Activated CD4-positive, alpha-beta T cell treated with anti-CD3 and anti-CD28 coated beads, Interleukin-2, amount 50 U/mL, for 4 hours (primary cell): ENCODE measurements at places on chromosomes 4 and X.

DNA sequence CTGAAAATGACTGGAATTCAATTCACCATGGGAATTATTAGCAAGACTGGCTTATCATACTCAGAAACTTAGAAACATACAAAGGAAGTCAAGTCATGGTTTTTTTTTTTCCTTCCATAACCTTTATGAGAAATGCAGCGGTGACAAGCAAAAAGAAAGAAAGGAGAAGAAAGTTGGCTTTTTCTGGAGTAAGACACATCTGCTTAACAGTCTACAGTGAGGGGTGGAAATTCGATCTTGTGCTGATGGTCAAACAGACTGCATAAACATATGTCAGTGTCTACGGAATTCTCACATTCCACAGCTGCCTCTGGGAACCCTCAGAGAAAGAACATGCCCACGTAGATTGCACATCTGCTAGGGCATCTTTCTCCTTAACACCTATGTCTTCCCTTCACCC, 54.6 kb downstream of the PROM1 start:
- DNase-seq = no peak

DNA sequence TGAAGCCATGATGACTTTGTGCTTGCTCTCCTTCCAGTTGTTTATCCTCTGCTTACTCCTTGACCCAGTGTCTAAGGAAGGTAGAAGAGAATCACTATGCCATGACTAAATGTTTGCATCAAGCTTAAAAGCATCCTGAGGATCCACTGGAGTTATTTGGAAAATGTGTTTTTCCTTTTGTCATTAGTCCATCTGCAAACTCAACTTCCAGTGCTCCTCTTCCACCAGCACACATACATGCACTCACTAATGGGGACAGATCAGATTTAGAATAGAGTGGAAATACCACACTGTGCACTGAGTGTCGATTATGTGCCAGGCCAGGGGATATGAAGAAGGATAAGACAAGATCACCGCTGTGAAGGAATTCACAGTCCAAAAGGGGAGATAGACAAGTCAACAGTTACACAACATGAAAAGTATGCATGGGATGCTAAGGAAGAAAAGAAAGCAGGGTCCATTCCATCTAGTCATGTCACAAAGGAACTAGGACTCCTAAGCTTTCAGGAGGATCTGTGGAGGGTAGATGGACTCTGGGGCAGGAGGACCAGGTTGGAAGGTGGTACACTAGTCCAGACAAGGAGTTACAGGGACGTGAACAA, 1.9 kb downstream of the OCIAD2 start:
- DNase-seq = no peak

DNA sequence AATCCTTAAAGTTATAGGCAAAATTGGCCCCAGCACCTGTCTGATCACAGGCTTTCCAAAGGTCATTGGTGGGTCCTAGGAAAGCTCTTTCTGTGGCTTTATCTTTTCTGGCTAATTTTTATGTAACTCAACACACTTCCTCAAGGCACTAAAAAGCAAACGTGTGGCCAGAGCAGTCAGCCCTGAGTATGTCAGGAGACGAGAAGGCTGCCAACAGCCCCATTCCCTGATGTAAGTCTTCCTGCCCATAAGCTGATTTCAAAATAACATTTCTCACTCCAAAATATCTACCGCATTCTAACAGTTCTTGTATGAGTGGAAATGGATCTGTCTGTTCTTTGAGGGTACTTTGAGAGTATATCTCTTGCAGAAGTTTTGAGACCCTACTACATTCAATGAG, 25.5 kb upstream of the FUNDC1 start:
- DNase-seq = no peak

- no peak for DNase-seq
Measured at GRCh38 chr4:142452161-142452855, 393.8 kb downstream of the INPP4B start.

DNA sequence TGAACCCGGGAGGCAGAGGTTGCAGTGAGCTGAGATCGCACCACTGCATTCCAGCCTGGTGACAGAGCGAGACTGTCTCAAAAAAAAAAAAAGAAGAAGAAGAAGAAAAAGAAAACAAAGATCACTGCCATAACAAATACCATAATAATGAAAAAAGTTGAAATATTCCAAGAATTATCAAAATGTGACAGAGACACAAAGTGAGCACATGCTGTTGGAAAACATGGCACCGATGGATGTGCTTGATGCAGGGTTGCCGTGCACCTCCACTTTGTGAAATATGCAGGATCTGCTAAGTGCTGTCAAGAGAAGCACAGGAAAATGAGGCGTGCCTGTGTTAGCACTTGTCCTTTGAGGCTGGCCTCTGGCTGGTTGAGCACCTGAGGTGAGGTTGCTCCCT, 133.3 kb downstream of the STK32B start:
- DNase-seq = no peak

DNA sequence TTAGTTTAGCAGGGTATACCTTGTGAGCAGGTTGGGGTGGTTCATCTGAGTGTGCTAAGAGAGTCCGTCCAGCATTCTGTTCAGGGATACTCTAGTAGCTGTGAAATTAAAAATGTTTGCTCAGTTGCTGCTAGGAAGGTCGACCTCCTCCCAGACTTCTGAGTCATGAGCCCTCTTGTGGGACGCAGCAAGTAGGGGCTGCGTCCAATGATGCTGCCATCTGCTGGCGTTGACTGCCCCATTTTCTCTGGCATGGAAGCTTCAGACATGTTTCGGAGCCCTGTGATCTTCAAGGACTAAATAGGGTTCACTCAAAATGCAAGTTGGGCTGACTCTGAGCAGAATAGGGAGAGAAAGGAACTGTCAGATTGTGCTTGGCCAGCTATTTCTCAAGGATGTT, 201.0 kb upstream of the ARSJ start:
- peak; percentile 20 for DNase-seq

DNA sequence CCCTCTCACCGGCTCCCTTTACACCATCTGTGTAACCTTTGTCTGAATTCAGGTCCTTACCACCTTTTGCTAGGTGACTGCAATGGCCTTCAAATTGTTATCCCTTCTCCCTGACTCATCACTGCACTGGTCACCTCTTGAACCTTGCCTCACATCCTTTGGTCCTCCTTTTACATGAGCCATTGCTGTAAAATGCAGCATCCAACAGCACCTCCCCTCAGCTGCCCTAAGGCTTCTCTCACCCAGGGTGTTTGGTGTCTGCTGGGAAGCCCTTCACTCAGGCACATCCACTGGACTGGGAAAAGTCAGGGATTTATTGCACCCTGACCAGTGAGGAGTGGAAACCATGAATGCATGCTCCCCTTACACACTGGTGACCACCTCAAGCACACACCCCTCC, 192.5 kb upstream of the GATB start:
- DNase-seq = no peak

DNA sequence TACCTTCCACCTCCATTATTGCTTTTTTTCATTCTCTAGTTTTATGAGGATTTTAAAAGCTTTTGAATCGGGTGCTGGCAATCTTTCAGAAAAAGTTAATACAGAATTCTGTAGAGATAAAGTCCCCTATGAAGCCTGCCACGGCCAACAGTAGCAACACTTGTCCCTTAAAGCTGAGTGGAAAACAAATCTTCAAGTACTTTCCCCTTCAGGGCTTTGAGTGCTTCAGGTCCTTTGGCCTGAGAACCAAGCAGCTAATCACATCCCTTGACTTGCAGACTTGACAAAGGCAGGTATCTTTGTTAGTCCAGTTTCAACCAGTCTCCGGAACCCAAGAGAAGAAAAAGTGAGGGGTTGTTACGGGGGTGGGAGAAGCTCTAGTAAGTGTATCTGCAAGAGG, 144.4 kb downstream of the ATG4A start:
- DNase-seq = no peak

- DNase-seq = no peak
Measured at GRCh38 chr4:78673337-78673736, 102.8 kb upstream of the BMP2K start.

DNA sequence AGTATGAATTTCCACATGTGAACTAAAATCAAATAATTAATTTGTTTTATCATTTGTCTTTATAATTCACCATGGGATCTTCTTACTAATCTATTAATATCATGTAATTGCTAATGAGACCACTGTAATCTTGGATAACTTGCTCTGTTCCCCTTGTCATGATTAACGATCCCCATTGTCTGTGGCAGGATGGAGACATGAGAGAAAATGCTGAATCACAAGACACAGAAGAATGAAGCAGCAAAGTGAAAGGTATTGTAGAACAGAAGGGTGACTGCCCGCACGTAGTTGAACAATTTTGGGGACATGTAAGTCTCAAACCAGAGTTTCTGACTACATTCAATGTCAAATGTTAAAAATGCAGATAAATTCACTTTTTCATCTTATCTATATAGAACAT, 135.2 kb downstream of the EPHA5 start:
- DNase-seq = no peak

- DNase-seq = no peak
Measured at GRCh38 chrX:10859353-10859752, 239.0 kb upstream of the MID1 start.

DNA sequence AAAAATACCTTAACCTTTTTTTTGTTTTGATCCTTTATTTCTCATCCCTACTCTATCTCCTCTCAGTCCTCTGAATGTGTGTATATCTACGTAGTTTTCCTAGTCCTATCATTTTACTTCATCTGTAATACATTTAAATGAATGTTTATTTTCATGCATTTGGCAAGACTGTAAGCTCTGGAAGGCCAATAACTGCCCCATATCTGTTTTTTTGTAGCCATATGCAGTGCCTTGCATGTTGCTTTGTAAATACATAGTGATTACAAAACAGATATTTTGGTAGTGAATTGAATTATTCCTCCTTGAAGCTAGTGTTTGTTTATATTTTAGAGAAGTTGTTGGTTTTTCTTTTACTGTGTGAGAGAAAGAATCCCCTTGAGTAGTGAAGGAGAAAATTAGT, 450.2 kb downstream of the PCDH18 start:
- no peak for DNase-seq
